Bronchial smooth muscle cell (primary cell): ENCODE measurements at places on chromosomes 11 and 22. TPM values are rescaled to one million over a fixed set of nuclear protein-coding genes. Genes with fewer than 3 reads are reported as not detected.

Gene C22orf31
- not detected in 2 replicates for total RNA-seq

Gene MS4A12
- not detected in 2 replicates for total RNA-seq

Gene ZNF214
- 8.0 and 19.6 TPM in 2 replicates for total RNA-seq

Gene TMEM151A
- 0.09 and 0.16 TPM in 2 replicates for total RNA-seq

Gene LDHAL6A
- not detected in 2 replicates for total RNA-seq
